Left ventricle myocardium inferior (tissue), 1 donor: ENCODE measurements at places on chromosomes 3 and 15.
A peak's percentile ranks its signal among the peaks of the same experiment; 100 is the strongest.

GRCh38 chr3:10376353-10376752, 55.4 kb upstream of the SEC13 start:
- H3K27me3 ChIP-seq = no peaks in the 10 kb centered on the region
- H3K4me3 ChIP-seq = no peak overlapping the region
- peaks cover 22% of the 10 kb centered on the region for H3K4me1 ChIP-seq
- no peak overlapping the region for H3K27ac ChIP-seq
- DNase-seq = no peak

GRCh38 chr3:62798000-62798399, 77.2 kb downstream of the CADPS start:
- no peak overlapping the region for H3K4me3 ChIP-seq
- H3K27ac ChIP-seq = no peak overlapping the region
- no peaks in the 10 kb centered on the region for H3K36me3 ChIP-seq
- no peaks in the 10 kb centered on the region for H3K4me1 ChIP-seq
- H3K27me3 ChIP-seq = no peaks in the 10 kb centered on the region

DNA sequence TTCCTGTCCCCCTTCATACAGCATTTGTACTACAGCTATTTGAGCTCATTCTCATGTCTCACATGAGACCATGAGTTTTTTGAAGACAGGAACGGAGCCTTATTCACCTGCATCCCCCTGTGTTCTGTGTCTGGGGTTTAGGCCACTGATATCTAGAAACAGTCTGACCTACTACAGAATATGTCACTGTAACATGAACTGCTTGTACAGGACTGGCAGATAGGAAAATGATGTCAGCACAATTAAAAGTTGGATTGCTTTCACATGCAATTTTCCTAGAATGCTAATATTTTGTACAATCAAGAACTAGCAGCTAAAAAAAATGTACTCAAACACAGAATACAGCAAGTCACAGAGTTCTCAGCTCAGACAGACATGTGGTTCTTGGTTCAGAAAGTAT, 90.8 kb upstream of the FGF12 start:
- H3K27me3 ChIP-seq = no peaks in the 10 kb centered on the region
- H3K4me3 ChIP-seq = no peak overlapping the region
- DNase-seq = no peak
- no peaks in the 10 kb centered on the region for H3K36me3 ChIP-seq
- H3K4me1 ChIP-seq = peaks cover 22% of the 10 kb centered on the region

DNA sequence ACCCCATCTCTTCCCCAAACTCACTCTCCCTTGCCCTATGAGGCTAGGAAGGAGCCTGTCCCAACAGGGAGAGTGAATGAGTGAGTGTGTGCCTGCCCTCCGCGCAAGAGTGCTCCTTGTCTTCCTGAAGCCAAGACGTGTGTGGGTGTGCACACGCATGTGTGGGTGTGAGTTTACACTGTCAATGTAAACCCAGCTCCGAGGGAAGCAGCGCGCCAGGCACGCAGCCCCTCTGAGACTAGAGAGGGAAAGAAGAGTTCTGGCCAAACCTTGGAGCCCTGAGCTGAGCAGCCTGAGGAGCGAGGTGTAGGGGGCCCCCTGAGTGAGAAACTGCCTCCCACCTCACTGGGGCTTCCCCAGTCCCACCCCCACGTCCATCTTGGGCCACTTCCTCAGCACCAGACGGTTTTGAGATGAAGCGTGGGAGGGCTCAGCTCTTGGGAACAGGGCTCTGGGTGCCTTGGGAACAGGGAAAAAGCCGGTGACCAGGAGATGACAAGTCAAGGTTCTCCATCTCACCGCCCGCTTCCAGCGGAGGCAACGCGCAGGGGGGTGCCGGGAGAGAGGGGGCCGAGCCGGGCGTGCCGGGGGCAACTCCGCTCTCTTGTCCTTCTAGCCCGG, 5.1 kb downstream of the MECOM start:
- H3K36me3 ChIP-seq = no peaks in the 10 kb centered on the region
- peak overlapping the region; percentile 85 for H3K4me3 ChIP-seq
- no peak for DNase-seq
- H3K27me3 ChIP-seq = peaks cover 62% of the 10 kb centered on the region
- H3K4me1 ChIP-seq = peaks cover 69% of the 10 kb centered on the region

DNA sequence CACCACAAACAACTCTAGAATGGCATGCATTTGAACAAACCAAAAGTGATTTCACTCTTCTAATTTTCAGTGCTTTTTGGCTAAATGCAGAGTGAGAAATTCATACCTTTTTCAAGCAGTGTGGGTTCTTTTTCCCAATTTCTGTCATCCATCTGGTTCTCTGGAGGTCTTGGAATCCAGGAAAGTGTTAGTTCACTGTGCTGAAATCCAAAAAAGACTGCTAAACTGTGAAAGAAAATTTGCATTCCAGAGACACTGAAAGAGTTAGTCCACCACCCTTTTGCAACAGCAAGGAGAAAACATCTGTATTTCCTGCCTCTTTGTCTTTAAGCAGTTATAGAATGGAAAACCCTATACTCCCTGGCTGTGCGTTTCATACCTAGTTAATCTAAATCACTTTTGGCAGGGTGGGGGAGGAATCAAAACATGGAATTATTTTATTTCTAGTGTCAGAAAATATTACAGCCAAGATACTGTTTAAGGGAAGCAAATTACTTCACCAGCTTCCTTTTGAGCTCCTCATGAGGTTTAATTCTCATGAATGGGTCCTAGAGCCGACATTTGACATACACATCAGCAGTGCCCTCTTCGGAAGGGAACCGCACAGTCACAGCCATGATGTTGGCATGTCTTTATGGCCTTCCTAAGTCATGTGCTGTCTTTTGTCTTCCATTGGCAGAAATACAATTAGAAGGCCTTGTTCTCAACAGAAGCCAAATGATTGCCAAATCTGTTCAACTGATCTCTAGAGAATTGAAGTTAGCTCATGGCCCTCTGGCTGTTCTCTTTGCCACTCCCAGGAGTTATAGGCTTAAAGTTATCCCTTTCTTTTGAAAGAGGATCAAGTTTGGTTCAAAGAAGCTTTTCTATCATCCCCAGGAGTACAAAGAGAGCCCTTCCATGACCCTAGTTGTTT, 317.7 kb upstream of the TPRG1 start:
- no peaks in the 10 kb centered on the region for H3K27me3 ChIP-seq
- no peak overlapping the region for H3K4me3 ChIP-seq
- no peaks in the 10 kb centered on the region for H3K36me3 ChIP-seq
- no peak for DNase-seq

DNA sequence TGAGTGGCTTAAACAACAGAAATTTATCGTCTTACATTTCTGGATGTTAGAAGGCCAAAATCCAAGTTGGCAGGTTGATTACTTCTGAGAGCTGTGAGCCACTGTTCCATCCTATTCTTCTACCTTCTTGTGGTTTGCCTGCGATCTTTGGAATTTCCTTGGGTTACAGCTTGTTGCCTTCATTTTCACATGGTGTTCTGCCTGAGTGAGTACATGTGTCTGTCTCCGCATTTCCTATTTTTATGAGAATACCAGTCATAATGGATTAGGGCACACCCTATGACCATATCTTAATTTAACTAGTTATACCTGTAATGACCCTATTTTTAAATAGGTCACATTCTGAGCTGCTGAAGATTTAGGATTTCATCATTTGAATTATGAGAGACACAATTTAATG, 294.3 kb downstream of the CNTN4 start:
- no peak overlapping the region for H3K27ac ChIP-seq
- no peaks in the 10 kb centered on the region for H3K36me3 ChIP-seq
- H3K4me1 ChIP-seq = no peaks in the 10 kb centered on the region
- no peak overlapping the region for H3K4me3 ChIP-seq
- no peak for DNase-seq
